ENCODE measurements at places on chromosomes 3 and 15.

- DNase-seq: no peak
Observed at GRCh38 chr3:151276038-151276686, 2.2 kb downstream of the P2RY14 start.

DNA sequence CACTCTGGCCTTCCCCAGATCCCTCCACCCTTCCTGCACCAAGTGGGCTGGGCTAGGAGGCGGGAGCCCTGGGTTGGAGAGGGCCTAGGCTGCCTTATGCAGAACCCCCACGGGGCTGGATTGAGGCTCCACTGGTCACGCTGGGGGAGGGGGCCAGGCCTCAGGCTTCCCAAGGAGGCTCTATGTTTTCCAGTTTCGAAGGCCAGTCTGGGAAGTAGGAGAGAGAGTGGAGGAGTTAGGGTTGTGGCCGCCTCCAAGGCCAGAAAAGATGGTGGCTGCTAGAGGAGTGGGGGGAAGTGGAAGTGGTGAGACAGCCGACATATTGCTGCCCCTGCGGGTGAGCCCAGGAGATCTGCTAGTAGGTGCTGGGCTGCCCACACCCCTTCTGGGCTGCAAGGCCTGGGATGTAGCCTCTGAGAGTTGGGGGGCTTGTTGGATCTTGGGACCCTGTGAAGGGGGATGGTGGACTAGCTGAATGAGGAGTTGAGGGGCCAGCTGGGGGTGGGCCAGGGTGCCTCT lies 1.2 kb downstream of the GNAI2 start:
- DNase-seq: no peak

GRCh38 chr3:148373961-148374360 lies 323.7 kb upstream of the AGTR1 start:
- DNase-seq: no peak

- DNase-seq: no peak
Observed at GRCh38 chr3:142898346-142899213, 9.7 kb upstream of the PCOLCE2 start.

- DNase-seq: no peak
Observed at GRCh38 chr3:69066121-69066520, 14.0 kb upstream of the TMF1 start.

GRCh38 chr3:4235690-4236089 lies 67.5 kb upstream of the SETMAR start:
- DNase-seq: no peak

GRCh38 chr15:58520464-58520863 lies 88.7 kb downstream of the LIPC start:
- DNase-seq: no peak

DNA sequence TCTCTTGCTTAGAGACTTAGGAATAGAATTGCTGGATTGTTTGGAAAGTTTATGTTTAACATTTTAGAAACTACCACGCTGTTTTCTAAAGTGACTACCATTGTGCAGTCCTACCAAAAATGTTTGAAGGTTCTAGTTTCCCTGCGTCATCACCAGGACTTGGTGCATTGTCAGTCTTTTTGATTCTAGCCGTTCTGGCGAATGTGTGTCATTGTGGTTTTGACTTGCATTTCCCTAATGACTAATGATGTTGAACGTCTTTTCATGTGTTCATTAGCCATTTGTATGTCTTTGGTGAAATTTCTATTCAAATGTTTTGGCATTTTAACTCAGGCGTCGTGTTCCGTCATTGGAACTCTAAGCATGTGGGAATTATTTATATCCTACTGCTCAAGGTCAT lies 58.0 kb downstream of the CHD2 start:
- no peak for DNase-seq

DNA sequence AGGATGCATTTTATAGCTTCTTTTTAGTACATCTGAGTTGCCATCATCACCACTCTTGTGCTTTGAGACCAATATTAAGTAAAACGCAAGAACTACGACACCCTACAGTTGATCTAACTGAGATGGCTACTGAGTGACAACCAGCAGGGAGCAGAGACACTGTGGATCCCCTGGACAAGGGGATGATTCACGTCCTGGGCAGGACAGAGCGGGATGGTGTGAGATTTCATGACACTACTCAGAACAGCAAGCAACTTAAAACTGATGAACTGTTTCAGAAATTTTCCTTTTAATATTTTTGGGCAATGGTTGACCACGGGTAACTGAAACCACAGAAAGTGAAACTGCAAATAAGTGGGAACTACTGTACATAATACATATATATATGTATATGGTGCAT lies 299.2 kb downstream of the ADAMTS17 start:
- no peak for DNase-seq

GRCh38 chr3:78273326-78273725 lies 1233.4 kb downstream of the ROBO2 start:
- no peak for DNase-seq

DNA sequence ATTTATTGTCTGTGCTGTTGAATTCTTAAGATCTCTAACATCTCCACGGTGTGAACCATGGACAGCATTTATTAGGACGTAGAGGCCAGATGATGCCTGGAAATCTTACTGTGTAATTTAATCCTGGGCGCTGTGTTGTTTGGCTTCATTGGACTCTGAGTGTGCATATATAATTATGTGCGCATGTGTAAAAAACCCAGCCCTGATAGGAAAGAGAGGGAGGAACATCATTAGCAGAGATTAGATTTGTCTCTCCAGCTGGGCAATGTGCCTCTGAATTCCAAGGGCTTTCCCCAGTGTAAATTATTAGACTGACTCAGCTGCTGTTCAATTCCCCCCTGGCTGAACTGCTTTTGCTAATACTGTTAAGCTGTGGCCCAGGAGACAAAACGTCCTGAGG lies 39.6 kb downstream of the MAP3K13 start:
- DNase-seq: no peak

DNA sequence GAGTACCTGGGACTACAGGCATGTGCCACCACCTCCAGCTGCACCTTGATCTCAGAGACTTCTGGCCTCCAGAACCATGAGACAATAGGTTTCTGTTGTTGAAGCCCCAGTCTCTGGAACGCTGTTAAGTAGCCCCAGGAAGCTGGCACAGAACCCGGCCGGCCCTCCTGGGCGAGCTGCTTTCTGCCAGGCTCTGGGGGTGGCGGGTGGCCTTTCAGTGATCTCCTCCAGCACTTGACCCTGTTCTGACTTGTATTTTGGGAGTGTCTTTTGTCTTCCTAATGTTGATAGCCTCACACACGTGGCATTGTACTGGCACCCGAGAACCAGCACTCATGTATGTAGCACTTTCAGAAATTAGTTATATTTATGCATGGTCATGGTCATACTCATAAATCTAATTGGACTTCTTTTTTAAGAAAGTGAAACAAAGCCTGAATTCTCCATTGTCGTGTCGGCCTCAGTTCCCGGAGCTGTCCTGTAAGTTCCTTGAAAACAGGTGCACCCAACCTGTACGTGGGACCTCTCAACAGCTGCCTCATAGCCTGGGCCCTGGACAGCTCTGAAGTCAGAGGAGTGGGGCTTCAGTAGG lies 74.0 kb downstream of the TFRC start:
- DNase-seq: no peak

DNA sequence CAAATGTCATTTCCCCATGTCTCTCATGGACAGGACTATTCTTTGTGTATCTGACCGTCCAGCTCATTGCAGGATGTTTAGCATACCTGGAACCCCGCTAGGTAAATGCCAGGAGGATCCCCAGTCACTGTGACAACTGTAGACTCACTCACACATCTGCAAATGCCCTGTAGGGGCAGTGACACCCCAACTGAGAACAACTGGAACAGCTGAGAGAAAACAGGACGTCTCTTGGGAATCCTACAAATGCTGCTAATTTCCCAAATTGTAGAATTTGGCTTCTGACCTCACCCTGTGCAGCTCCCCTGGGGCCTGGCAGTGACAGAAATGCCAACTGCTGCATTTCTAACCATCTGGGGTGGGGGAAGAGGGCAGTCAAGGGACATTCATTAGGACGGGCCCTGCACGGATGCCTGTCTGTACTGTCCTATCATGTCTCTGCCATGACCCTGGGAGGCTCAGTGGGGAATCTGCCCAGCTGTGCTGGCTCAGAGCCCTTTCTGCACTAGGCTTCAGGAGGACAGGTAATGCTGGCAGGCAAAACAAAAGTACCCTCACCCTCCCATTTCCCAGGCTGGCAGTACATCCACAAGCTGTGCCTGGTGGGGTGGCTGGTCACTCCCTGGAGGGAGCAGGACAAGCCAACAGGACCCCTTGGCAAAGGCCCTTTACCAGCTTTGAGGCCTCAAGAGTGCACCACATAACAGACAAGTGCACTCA lies 30.4 kb downstream of the RAB6B start:
- no peak for DNase-seq

- no peak for DNase-seq
Observed at GRCh38 chr3:67381667-67382272, 272.6 kb downstream of the SUCLG2 start.

GRCh38 chr3:158539414-158540014 lies 31.5 kb upstream of the MLF1 start:
- peak; percentile 49 for DNase-seq

DNA sequence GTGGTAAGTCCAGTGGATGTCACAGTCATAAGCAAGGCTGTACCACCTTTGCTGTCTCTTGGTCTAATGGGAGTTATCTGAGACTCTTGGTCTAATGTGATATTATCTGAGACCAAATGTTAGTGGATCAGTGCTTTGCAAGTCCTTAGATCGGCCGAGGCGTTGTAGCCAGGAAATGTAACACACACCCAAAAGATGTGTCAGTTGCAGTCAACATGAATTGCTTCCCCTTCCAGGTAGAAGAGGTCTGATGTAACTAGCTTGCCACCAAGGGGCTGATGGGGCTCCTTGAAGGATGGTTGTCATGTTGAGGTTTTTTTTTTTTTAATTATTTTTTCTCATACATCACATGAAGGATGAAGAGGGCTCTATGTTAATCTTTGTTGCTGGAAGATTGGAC lies 45.4 kb upstream of the RAF1 start:
- no peak for DNase-seq

- no peak for DNase-seq
Observed at GRCh38 chr15:39474657-39475056, 106.2 kb upstream of the THBS1 start.

GRCh38 chr3:192371870-192372400 lies 355.4 kb downstream of the FGF12 start:
- no peak for DNase-seq

- DNase-seq: no peak
Observed at GRCh38 chr3:195028877-195029606, 241.9 kb downstream of the XXYLT1 start.

- DNase-seq: no peak
Observed at GRCh38 chr3:188403404-188403803, 249.4 kb downstream of the LPP start.

- no peak for DNase-seq
Observed at GRCh38 chr3:195768831-195769303, 42.9 kb downstream of the MUC4 start.

- DNase-seq: no peak
Observed at GRCh38 chr3:188212308-188212969, 58.5 kb downstream of the LPP start.

DNA sequence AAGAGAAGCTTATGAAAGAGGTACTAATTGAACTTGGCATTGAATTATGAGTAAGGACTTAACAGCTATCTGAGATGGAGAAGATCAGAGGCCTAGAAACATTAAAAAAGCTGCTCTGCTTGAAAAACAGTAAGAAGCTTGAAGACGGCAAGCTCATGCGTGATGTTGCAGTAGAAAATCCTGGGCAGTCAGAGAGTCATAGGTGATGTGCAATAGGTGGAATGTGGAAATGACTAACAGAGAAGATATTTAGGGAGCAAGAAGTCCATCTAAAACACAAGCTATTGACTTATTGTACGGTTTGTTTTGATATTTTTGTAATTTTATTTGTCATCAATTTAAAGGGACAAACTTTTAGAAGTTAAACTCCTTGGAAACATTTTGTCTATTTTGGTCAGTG lies 1101.4 kb downstream of the ROBO2 start:
- no peak for DNase-seq

- DNase-seq: no peak
Observed at GRCh38 chr3:120350401-120350941, 1.3 kb upstream of the LRRC58 start.

GRCh38 chr15:64521726-64522164 lies 61.4 kb downstream of the ZNF609 start:
- DNase-seq: no peak

- no peak for DNase-seq
Observed at GRCh38 chr3:185693985-185694653, 108.0 kb downstream of the SENP2 start.

DNA sequence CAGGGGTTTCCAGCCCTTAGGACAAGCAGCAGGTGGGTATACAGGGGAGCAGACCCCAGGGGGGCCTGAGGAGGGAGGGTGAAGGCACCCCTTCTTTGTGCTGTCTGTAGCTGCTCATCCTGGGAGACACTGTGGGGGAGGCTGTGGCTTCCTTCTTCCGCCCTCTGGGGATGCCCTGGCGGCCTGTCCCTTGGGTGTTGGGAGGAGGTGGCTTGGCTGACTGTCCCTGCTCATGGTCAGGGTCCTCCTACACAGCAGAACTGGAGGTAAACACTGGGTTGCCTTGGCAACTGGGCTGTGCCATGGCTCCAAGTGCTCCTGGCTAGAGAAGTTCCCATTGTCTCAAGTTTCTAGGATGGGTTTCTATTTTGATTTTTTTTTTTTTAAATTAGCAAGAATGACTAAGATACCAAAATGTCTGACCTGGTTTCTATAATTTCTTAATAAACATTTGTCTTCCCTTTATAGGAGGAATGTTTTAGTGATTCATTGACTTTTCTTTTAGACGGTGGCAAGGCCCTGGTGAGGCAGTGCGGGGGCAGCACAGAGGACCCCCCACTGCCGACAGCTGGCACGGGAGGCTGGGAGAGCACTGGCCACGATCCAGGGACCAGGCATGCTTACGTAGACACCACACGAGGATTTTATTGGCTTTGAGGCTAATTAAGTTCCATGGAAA lies 12.4 kb downstream of the KLF13 start:
- DNase-seq: peak; percentile 62

GRCh38 chr3:115042351-115042750 lies 104.7 kb downstream of the ZBTB20 start:
- DNase-seq: no peak

DNA sequence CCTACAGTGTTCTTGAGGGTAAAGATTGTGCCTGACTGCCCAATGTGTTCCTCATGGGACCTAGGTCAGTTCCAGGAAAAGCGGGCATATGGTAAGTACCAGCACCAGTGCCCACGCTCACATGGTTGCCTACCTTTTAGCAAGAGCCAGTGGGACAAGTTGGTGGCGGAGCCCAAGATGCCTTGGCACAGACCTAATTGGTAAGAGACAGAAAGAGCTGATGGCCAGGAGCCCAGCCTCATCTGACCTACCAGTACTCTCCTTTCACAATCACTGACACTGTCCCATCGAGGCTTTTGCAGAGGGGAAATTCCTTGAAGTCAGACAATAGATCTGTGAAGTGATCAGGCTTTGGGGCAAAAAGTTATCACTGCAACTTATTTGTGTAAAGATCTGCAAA lies 98.4 kb upstream of the BCL6 start:
- DNase-seq: no peak

Data from smooth muscle cell of the brain vasculature (primary cell).